Neural progenitor cell (in vitro differentiated cells): ENCODE measurements at places on chromosomes 4 and X.
A peak's percentile ranks its signal among the peaks of the same experiment; 100 is the strongest.

DNA sequence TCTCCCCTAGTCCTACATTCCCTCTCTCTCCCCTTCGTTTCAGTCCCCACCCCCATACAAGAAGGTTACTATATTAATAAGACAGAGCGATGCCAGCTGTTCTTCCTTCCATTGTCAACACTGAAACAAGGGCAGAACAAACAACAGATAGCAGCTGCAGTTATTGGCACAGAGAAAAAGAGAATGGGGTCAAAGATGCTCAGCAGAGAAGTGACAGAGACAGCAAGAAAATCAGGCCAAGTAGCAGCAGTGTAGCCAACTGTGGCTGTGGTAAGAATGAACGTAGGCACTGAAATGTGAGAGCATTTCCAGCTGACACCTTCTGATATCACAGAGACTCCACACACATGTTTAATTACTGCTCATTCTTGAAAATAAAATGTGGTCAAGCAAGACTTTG, 641.8 kb downstream of the FSTL5 start:
- DNase-seq: no peak

DNA sequence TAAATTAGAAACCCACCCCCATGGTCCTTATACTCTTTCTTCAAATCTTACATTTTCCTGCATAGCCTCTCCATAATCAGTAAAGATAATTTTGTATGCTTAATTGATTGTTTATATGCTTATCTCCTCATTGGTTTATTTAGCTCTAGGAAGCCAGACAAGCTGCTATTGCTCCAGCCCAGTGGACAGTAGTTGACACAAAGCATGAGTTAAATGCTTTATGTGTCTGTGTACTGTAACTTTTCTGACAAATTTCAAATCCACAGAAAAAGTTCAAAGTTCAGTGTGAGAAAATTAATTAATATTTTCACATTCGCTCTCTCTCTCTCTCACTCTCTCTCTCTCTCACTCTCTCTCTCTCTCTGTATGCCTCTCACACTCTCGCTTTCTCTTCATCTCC, 181.7 kb downstream of the GABRB1 start:
- no peak for DNase-seq

- no peak for DNase-seq
Observed at GRCh38 chr4:24842356-24842755, 47.0 kb downstream of the SOD3 start.

- DNase-seq: no peak
Observed at GRCh38 chr4:182600093-182600492, 317.1 kb downstream of the DCTD start.

DNA sequence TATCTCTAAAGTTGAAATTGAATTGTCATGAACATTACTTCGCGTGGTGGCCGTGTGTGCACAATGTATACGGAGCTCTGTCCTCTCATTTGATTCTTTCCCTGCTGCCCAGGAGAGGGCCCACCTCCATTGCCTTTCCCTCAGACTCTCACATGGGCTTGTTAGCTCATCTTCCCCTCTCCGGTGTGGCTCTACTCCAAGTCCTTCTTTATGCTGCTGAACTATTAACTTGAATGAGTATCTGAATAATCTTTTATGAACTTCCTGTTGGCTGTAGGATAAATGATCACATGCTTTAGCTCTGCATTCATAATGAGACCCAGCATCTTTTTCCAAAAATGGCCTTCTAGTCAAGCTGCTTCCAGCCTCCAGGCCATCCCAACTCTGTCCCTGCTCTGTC, 68.8 kb upstream of the CLNK start:
- no peak for DNase-seq

- peak; percentile 24 for DNase-seq
Observed at GRCh38 chrX:72309297-72310071, 3.8 kb upstream of the CITED1 start.

GRCh38 chrX:103248553-103248952, 6.4 kb downstream of the TCEAL8 start:
- no peak for DNase-seq

- no peak for DNase-seq
Observed at GRCh38 chr4:114088481-114088880, 109.0 kb upstream of the ARSJ start.

GRCh38 chr4:120809518-120809917, 113.0 kb downstream of the PRDM5 start:
- DNase-seq: no peak

DNA sequence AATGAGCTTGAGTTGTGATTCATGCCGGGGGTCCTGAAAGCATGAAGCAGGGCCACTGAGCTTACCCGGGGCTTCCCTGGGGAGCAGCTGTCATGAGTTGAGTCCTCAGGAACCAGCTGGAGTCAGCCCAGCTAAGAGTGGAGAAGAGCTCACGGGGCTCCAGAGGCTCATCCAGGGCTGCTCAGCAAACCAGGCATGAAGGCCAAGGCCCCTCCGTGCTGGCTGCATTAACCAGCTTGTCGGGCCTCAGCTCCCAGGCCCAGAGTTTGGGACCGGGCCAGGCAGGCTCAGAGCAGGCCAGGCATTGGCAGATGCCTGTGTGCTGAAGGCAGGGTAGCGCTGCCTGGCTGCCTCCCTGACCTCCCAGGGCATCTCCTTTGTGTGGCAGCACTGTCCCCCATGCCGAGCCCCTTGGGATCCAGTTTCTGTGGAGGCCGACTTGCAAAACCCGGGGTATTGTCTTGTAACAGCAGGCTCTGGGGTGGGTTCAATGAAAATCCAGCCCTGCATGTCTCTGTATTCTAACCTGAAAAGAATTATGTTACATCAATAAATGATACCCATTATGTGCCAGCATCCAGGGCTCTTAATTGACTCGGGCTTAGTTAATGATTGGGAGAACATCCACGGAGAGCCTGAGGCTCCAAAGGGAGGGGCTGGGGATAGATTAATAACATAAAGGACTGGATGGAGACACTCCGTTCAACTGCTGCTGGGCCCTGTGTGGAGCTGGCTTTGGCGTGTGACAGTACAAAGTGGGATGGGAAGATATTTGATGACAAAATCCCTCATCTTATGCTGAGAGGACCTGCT, 68.0 kb upstream of the MSX1 start:
- DNase-seq: peak; percentile 64

DNA sequence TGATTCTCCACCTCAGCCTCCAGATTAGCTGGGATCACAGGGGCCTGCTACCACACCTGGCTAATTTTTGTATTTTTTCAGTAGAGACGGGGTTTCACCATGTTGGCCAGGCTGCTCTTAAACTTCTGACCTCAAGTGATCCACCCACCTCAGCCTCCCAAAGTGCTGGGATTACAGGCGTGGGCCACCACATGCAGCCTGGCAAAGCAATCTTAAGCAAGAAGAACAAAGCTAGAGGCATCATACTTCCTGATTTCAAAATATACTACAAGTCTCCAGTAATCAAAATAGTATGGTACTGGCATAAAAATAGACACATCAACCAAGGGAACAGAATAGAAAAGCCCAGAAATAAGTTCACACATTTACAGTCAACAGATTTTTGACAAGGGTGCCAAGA, 12.8 kb upstream of the F8A1 start:
- no peak for DNase-seq
